ENCODE measurements at places on chromosomes 12 and 14.

GRCh38 chr12:52519387-52519703 lies 849 bp downstream of the KRT5 start:
- DNase-seq, result no peak

GRCh38 chr12:30753233-30753632 lies 1.5 kb downstream of the CAPRIN2 start:
- DNase-seq, result no peak

GRCh38 chr14:61934385-61934784 lies 172.2 kb downstream of the SNAPC1 start:
- no peak for DNase-seq

GRCh38 chr14:105299654-105300541 lies 903 bp downstream of the BRF1 start:
- no peak for DNase-seq

GRCh38 chr14:49879646-49880204 lies 13.2 kb upstream of the ARF6 start:
- no peak for DNase-seq
